ENCODE measurements at places on chromosomes 4 and X.

DNA sequence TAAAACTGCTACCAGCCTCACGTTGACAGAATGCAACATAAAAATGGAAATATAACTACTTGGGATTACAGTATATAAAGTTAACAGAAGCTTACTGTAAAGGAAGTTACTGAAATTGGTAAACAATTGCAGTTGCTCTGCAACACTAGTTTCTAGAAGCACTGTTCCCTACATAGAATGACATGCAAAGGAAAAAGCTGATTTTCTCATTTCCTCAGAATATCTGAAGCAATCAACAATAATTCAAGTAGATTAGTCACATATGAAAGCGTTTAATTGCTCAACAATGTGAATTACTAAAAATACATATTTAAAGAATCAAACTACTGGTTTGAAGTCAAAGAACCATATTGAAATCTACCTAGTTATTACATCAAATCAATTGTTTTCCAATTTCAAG lies 31.8 kb downstream of the PDGFC start:
- no peak for DNase-seq

- no peak for DNase-seq
Observed at GRCh38 chr4:77761595-77761994, 57.6 kb downstream of the CNOT6L start.

DNA sequence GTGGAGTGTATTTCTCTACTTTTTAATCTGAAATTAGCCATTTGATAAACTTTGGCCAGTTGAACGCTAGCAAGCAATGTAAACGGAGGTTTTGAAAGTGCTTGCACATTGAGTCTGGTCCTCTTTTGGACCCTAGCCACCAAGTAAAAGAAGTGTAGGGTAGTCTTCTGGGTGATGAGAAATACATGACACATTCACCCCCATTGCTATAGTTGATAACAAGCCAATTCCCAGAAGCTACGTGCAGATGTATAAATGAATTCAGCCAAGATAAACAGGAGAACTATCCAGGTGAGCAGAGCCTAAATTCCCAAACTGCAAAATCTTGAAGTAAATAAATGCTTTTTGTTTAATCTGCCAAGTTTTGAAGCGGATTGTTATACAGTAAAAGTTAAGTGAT lies 965.4 kb upstream of the GRIA3 start:
- no peak for DNase-seq

GRCh38 chr4:2925931-2926860 lies 37.0 kb downstream of the NOP14 start:
- DNase-seq = no peak

DNA sequence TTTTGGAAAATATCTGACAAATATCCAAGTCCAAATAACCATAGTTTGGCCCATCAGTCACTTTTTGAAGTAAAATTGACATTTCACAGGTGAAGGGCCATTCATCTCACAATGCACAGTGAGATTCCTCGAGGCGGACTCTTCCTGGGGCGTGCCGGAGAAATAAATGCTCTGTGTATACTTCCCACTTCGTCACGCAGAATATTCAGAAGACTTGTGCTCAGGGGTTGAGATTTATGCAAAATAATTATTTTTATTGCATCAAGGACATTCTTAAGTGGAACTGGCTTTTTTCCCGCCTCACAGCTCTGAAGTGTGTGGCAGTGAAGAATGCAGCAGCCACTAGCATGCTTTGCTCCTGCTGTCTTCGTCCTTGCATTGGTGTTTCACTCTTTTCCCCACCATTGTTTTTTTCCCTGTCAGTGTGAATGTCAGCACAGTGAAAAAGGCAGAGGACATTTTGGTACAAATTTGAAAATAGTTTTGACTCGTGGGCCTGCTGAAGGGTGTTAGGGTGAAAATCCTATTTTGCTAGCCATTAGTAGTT lies 70.6 kb downstream of the FAM193A start:
- DNase-seq = no peak

DNA sequence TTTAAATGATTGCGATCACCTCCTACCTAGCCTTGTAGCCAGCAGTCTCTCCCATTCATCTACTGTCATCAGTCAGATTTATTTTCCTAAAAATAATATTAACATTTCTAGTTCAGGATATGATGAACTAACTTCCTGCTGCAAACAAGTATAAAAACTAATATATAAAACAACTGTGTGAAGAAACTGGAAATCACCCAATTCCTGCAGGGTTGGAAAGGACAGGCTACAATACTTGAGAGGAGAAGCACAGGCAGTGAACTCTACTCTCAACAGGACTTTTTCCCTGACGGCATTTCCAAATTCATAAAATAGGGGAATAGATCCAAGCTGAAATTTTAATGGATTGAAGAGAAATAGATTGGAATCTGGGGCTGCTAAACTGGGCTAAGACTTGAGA lies 14.2 kb upstream of the BBS12 start:
- no peak for DNase-seq

- no peak for DNase-seq
Observed at GRCh38 chr4:150583287-150584110, 1.5 kb downstream of the MAB21L2 start.

Measured in T-helper 22 cell (primary cell).